Tongue (tissue), 3 donors: ENCODE measurements at places on chromosomes 2 and 18.

DNA sequence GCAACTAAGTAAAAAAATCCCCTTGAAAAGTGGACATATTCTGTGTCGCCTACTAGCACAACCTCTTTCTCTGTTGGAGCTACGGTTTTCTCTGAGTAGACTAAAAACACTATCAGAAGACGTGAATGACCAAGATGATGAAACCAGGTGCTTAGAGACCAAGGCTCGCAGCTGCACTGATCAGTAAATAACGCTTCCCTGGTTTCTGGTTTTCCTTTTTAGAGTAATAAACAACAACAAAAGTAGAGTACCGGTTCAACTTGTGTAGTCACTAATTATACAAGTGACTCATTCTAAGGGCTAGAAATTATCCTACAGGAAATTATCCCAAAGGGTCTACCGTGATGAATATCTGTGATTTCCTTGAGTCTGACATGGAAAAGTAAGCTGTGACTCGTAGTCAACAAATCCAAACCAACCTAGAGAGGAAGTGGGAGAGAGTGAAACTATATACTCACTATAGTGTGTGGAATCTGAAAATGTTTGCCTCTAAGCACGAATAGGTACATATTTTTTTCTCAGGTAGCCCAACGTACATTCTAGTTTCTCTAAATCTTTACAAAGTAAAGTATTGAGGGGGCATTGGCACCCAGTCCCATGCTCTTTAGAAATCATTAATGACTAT is 17.8 kb downstream of the RASGRP3 start:
- DNase-seq, result no peak

DNA sequence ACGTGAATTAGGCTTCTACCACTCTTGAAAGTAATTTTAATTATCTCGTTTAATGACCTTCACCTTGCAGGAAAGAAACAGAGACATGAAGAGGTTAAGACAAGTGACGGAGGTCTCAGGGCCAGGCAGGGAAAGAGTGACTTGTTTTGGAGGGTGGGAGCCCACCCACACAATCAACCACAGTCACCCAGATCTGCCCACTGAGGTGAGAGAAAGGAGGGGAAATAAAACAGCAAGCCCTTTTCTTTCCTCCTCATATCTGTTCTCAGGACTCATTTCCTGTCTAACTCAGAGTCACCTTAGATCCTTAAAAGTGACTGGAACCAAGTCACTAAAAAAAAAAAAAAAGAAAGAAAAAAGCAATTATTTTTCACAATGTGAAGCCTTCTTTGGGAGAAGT is 26.8 kb downstream of the ATP8B1 start:
- no peak for DNase-seq

DNA sequence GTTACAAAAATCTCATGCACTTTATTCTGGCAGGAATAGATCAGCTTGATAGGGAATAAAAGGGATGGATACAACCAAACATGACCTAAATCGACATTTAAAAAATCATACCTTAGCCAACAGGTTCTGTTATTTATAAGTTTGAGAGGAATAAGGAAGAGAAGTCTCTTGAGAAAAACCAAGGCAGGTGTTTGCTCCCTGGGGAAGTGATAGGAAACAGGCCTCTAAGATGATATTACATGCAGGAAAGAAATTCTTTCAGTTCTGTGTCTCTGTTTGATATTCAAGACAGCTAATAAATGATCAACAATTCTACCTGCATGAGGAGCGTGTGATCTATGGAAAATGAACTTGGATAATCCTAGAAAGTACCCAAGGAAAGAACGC is 184.8 kb upstream of the ZEB2 start:
- no peak for DNase-seq

- no peak for DNase-seq
These were observed 465.1 kb upstream of the HNRNPA3 start for GRCh38 chr2:176747506-176747905.

- DNase-seq, result no peak
These were observed 103.8 kb downstream of the PLCL1 start for GRCh38 chr2:197908156-197908555.

- no peak for DNase-seq
These were observed 50.8 kb upstream of the UGP2 start for GRCh38 chr2:63790906-63791305.

DNA sequence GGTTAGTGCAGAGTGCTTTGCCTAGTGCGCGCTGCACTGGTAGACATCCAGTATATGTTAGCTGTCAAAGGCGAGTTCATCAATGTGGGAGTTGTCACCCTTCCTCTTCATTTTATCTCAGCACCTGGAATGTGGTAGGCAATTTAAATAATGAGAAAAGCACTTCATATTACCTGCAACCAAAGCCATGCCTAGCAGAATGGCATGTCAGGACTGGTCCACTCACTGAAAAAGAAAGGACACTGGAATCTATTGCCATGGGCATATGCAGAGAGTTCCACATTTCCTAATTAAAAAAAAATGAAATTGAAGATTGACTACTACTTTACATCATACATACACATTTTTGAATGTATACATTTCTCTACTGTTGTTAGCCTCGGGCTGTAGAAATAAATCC is 139.6 kb downstream of the PAX3 start:
- no peak for DNase-seq

GRCh38 chr18:52869942-52870907 is 530.2 kb downstream of the DCC start:
- no peak for DNase-seq

DNA sequence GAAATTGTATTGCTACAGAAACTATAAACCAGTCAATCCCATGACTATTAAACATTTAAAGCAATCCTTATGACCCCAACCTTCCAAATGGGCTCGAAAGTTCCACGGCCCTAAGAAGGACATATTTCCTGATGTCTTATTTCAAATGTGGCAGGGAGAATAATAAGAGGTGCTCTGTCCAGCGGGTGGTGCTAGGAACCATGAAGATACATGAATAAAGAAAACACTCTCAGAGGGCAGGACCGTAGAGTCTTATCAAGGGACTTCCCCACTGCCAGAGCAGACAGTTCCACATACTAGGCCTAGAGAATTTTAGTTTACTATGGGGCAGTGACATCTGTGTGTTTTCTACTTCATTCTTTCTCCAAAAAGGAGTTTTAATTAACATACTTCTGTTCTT is 187.1 kb upstream of the PIK3C3 start:
- DNase-seq, result no peak

GRCh38 chr18:13216711-13217465 is 1.7 kb upstream of the LDLRAD4 start:
- DNase-seq, result peak; percentile 72

- DNase-seq, result no peak
These were observed 179.6 kb downstream of the ZBTB7C start for GRCh38 chr18:48229552-48229981.

DNA sequence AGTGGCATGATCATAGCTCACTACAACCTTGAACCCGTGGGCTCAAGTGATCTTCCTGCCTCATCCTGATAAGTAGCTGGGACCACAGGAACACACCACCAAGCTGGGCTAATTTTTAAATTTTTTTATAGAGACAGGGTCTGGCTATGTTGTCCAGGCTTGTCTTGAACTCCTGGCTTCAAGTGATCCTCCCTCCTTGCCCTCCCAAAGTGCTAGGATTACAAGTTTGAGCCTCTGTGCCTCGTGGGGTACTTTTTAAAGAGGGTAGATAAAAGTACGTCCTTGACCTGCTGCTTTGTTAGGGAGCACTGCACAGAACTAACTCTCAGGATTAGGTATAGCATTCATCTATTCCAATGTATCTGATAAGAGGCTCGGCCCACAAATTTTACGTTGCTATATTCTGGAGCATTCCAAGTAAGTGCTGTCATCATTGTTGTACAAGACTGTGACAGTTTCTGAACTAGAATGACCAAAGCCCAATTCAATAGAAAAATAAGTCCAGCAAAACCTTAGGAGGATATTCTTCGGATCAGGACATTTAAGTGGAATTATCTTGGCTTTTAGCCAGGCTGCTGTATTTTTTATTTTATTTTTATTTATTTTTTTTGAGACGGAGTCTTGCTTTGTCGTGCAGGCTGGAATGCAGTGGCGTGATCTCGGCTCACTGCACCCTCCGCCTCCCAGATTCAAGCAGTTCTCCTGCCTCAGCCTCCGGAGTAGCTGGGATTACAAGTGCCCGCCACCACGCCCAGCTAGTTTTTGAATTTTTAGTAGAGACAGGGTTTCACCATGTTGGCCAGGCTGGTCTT is 4.1 kb downstream of the MTCL1 start:
- no peak for DNase-seq

- DNase-seq, result no peak
These were observed 48.9 kb upstream of the EMILIN2 start for GRCh38 chr18:2797951-2798350.

GRCh38 chr2:24745825-24746224 is 47.4 kb downstream of the PTRHD1 start:
- DNase-seq, result no peak

DNA sequence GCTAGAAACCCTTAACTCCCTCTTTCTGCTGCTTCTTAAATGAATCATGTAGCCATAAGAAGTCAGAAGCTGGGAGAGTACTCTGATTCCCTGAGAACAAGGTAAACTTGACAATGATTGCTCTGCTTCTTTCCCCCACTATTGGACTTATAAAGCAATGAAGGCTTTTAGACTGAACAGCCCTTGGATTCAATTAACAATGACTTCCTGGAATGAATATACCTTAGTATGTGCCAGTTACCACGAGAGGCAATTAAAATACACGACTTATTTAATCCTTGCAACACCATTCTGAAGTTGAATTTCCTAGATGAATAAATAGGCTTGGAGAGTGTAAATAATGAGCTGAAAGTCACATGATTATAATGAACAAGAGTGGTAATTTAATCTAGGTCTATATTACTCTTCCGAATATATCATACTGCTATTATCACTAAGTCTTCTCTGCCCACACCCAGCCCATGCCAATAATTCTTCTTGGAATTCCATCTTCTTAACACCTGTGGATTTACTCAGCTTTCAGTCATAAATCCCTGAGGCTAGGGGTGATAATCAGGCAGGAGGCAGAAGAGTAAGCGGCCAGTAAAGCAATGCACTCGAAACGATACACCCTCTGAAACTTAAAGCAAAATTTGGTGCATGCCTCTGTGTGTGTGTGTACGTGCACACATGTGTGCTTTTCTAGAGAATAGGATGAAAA is 170.2 kb downstream of the ATAD2B start:
- DNase-seq, result no peak

DNA sequence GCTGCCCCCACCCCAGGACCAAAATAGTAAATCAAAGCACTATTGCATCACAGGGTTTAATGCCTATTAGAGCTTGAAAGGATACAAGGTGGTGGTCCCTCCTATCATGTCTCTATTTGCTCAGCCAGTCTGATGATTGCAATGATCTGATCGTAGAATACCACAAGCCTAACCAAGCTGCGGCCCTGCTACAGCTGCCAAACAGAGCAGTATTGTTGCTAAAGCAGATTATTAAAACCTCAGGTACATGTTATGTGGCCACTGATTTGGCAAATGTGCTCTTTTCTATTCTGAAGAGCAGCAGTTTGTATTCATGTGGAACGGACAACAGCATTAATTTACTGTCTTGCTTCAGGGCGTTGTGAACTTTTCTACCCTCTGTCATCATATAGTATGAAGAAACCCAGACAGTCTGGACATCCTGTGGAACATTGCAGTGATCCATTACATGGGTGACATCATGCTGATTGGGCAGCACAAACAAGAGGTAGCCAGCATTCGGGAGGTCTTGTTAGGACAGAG is 8.4 kb upstream of the VAPA start:
- DNase-seq, result peak; percentile 37

GRCh38 chr2:109457794-109458193 is 156.0 kb downstream of the SEPTIN10 start:
- DNase-seq, result no peak

DNA sequence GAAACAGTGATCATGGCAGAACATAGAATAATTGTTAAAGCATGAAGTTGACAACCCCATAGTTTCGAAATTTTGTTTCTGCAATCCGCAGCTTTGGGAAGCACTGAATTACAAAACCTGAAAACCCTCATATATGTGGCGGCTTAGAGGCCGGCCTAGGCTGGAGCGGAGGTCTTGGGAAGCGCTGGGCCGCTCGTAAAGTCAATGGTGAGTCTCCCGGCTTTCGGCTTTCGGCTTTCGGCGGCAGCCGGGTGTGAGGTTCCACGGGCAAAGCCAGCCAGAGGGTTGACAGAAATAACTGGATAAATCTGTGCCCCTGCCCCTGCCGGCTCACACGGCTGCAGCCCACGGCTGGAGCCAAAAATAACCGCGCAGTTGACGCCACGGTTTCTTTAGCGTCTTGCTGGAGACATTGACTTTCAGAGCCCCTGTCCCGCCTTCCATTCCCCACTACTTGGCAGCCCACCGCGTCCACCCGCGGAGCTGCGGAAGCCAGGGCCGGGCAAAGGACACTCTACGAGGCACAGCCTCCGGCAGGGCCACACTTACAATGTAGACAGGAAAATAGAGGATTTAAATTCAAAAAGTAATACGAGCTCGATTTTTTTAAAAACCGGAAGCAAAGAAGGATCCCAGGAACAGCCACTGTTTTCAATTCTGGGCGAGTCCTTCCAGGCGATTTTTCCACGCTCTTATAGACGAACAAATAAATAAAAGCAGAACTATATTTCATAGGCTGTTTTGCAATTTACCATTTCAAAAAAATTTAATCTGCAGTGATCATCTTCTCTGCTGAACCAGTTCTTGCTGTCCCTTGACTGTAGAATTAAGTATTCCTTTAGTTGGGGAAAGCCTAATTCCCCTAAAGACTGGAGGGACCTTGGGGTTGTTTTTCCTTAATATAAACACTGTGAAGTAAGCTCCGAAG is 28.3 kb upstream of the ATP6V1B1 start:
- DNase-seq, result peak; percentile 63

DNA sequence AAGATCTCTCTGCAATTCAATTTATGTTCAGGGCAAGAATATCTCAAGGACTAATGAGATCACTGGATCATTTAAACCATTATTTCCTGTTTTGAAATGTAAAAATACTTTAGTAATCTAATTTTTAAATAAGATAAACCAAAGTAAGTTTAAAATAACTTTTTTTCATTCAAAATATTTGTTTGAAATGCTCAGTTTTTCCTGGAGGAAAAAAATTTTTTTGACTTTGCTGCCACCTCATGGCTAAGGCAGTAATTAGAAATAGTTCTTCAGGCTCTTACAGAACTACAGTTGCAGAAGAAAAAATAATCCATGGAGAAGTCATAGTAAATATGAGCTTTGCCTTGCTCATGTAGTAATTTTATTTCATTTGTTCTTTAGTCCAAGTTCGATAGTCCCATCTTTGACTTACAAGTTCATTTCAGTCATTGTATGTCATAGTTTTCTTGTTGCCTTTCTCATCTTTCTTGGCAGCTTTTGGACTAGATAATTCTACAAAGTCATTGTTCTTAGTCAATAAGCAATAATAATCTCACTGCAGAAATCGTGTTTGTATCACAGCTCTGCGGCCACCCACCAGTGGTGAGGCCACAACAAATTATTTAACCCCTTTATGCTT is 127.4 kb downstream of the DPP4 start:
- peak; percentile 66 for DNase-seq

GRCh38 chr2:121118951-121119350 is 166.1 kb downstream of the TFCP2L1 start:
- DNase-seq, result no peak

GRCh38 chr2:233142355-233142897 is 82.3 kb downstream of the INPP5D start:
- no peak for DNase-seq

- no peak for DNase-seq
These were observed 14.3 kb downstream of the B3GNT7 start for GRCh38 chr2:231409776-231410175.

GRCh38 chr18:58738322-58738721 is 67.1 kb downstream of the MALT1 start:
- DNase-seq, result no peak

- no peak for DNase-seq
These were observed 232.7 kb upstream of the REV1 start for GRCh38 chr2:99722476-99722875.

GRCh38 chr18:48678237-48679115 is 139.6 kb downstream of the CTIF start:
- DNase-seq, result no peak
